LoVo (cell line): ENCODE measurements at places on chromosomes 7 and 10.
A peak's percentile ranks its signal among the peaks of the same experiment; 100 is the strongest.

DNA sequence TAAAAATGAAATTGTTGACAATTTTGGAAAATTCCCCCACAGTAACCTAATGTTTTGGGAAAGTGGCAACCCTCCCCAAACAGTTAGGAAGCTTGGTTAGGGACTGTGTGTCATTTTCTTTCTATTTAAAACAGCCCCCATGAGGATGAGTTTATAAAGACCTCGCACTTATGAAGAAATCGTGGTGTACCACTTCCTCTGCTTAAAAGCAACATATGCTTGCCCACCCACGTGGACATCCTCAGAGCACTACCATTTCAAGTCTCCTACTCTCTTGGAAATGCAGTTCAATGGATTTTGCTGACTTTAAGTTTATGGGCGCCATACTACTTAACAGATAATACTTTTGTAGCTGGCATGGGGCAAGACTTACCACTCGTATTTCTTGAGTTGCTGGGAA lies 223.8 kb downstream of the DYNC1I1 start:
- DNase-seq: no peak

GRCh38 chr7:131670406-131670805 lies 114.0 kb upstream of the PODXL start:
- DNase-seq: no peak

- DNase-seq: peak; percentile 62
These were observed 319.8 kb upstream of the PHYHIPL start for GRCh38 chr10:58856508-58857240.

DNA sequence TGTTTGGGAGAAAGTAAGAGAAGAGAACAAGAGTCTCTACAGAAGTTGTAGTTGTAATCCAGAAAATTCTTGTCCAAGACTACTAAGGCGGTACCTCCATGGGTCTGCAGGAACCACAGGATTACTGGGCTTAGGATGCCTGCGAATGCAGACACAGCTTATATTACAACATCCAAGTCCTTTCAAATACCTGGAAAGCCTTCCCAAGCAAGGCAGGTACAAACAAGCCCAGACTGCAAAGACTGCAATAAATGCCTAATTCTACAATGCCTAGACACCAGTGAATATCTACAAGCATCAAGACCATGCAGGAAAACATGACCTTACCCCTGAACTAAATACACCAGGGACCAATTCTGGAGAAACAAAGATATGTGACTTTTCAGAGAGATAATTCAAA lies 178.2 kb downstream of the ARL4A start:
- no peak for DNase-seq

DNA sequence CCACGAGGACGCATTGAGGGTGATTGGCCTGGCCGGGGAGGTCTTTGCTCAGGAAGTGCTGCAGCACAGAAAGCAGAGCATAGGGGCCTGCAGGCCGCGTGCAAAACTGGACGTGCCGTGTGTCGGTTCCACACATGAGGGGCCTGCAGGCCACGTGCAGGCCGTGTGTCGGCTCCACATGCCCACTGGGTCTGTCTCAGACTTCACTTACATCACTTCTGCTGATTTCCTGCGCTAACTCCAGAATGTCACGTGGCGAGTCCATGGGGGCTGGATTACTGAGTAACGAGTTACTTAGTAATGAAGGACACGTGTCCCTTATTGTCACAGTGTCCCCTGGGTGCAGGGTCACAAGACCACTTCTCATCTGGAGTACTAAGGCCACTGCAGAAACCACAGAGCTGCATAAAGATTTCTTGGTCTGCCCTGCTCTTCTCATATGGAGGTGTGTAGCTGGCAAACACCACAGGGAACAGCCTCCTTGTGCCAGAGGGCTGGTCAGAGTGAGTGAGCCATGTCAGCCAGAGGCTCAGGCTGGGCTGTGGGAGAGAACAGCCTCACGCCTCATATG lies 60.8 kb downstream of the GDI2 start:
- DNase-seq: no peak

DNA sequence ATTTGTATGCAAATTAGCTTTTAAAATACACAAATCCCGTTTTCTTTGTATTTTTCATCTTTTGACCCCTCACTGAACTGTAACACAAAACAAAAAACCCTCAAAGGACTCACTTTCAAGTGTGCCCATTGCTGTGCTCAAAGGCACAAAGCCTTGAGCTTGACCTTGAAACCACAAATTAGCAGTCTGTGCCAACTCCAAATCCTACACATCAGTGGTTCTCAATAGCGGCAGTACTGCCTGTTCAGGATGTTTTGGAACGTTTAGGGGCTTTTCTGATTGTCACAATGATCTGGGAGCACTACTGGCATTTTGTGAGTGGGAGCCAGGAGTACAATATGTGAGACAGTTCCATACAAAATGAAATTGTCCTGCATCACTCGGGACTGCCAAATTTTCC lies 55.5 kb downstream of the KDM7A start:
- no peak for DNase-seq

- DNase-seq: no peak
These were observed 59.4 kb downstream of the MTPN start for GRCh38 chr7:135917721-135918120.

DNA sequence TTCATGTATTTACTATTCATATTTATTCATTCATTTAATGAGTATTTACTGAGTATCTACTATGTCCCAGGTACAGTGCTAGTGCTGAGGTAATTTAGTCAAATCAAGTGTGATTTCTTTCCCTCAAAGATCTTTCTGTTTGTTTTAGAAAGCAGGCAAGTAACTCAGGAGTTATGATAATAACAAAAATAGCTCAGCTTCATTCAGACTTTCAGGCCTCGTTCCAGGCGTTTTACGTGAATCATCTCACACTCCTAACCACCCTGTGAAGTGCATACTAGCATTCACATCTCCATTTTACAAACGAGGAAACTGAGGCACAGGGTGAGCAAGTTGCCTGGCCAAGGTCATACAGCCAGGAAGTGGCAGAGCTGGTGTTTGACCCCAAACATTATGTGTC lies 468.7 kb upstream of the C7orf33 start:
- no peak for DNase-seq

GRCh38 chr7:158784270-158784669 lies 45.0 kb downstream of the ESYT2 start:
- no peak for DNase-seq

- DNase-seq: no peak
These were observed 144.0 kb upstream of the RET start for GRCh38 chr10:42932735-42933447.

DNA sequence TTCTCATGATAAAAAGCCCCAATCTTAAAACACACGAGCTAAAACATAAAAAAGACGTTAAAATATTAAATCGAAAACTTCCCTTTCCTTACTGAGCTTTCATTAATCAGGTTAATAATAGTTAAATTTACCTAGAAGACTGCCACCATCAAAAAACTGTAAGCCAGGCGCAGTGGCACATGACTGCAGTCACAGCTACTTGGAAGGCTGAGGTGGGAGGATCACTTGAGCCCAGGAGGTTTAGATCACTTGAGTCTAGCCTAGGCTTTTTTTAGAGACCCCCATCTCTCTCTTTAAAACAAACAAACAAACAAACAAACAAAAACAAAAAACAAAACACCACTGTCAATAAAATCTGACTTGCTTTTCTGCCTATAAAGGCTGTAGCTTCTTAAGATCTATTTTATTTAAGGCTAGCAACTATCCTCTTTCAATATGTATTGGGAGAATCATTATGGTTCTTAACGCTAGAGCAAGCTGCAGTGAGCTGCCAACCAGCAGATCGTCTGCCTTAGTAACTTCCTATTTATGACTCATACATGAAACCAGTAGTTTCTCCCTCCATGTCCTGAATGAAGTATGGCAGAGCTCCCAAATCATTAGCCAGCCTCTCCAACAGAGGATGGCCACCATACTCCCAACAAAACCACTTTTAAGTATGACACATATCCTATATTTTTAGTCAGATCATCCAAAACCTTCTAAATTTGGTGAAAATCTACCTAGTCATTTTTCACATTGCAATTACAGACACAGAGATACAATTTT lies 163.7 kb downstream of the SRPK2 start:
- DNase-seq: peak; percentile 62

GRCh38 chr10:103897241-103897774 lies 20.7 kb downstream of the STN1 start:
- no peak for DNase-seq

- no peak for DNase-seq
These were observed 246.2 kb downstream of the ETV1 start for GRCh38 chr7:13743226-13743625.

DNA sequence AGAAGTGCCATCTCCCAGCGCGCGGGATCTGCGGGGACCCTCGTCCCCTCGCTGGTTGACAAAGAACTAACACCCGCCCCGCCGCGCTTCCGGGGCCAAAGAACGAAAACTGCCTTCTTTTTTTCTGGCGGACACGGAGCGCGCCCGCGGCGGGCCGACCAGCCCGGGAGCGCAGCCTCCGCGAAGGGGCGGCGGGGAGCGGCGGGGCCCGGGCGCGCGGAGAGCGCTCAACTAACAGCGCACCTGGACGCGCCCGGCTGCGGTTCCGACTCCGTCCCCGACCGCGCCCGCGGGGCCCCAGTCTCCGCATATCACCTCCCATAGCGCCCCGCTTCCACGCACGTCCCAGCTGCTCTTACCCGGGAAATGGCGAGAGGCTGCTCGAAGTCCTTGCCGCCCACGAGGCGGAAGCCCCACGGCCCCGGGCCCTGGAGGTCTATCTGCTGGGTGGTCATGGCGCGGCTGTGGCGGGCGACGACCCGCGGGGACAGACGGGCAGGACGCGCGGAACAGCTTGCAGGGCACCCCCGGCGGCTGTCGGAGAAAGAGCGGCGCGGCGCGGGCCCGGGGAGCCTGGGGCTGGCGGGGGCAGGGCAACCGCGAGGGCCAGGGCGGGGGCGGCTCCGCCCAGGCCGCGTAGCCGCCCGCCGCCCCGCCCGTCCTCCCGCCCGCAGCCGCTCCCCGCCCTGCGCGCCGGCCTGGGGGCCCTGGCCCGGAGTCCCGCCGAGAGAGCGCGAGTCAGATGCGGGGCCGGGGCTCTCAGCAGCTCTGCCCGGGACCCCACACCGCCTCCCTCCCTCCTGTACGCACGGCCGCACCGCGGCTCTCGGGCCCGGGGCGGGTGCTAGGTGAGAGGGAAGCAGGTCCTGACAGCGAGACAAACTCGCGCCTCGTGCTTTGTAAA lies at the start of gene PDLIM1:
PDLIM1 (minus strand) TSS at position 543 of the 904 bp plus-strand sequence; CDS start at position 455, 88 bp downstream.
- DNase-seq: peak; percentile 82

DNA sequence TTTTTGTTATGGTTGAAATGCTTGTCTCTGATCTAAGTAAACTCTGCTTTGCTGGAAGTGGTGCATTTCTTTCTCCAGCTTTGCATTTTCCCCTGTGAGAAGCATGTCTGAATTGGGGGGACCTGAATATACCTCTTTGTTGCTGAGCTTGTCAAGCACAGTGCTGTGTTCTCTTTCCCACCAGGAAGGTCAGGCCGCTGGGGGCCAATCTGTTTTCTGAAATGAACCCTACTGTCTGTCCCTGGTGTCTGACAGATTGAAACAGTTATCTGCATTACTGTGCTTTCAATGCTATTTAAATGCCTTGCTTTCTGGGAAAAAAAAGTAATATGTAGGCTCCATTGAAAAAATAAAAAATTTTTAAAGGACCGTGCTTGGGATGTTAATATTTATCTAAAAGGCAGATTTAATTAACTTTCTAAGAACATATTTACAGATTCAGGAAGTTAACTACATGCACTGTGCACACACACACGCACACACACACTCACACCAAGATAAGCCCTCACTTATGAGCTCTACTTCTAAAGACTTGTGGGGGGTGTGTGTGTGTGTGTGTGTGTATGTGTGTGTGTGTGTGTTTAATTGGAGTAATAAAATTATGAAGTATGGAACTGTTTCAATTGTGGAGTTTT lies 127.0 kb upstream of the FZD1 start:
- no peak for DNase-seq

DNA sequence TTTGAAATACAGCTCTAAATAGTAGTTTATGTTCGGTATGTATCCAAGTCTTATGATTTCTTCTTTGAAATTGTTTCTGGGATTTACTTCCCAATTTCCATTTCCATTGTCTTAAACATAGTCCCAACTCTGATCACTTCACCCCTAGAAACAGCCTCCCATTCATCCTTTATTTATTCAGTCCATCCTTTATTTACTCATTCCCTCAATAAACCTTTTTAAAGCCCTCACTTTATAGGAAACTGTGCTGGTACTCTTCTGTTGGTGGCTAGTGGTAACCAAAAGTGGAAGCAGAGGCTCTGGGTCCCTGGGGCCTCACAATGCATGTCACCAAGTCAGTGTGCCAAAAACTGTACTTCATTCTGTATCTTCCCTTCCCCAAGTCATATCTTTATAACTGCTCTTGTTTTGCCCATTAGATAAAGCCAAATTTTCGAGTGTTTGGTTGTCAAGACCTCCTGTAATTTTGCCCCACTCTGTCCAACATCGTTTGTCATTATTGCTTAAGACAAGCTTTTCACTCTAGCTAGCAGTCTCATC lies 3.9 kb upstream of the EPC1 start:
- DNase-seq: peak; percentile 33

- peak; percentile 74 for DNase-seq
These were observed 72.6 kb downstream of the AP3M1 start for GRCh38 chr10:74078037-74078436.

DNA sequence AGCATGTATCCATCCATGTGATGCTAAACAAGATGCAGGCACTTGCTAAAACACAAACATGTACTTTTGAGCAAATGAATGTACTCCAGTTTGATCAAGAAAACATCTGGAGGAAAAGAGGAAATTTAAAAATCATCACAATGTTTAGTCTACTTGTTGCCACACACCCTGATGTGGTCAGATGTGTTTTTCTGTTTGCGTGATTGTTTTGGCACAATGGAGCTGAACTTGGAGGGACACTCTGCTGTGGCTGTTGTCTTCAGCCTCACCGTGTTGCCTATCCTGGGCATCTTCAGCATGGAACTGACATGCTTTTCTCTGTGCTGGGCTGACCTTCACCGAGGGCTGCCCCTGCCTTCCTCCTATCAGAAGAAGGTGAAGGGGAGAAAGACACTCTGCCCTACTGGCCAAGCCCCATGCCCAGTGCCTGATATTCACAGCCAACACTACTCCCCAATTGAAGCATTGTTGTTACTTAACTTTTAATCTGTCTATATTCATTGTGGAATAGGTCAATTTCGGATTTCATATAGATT lies 268.3 kb upstream of the IGFBP3 start:
- DNase-seq: no peak

DNA sequence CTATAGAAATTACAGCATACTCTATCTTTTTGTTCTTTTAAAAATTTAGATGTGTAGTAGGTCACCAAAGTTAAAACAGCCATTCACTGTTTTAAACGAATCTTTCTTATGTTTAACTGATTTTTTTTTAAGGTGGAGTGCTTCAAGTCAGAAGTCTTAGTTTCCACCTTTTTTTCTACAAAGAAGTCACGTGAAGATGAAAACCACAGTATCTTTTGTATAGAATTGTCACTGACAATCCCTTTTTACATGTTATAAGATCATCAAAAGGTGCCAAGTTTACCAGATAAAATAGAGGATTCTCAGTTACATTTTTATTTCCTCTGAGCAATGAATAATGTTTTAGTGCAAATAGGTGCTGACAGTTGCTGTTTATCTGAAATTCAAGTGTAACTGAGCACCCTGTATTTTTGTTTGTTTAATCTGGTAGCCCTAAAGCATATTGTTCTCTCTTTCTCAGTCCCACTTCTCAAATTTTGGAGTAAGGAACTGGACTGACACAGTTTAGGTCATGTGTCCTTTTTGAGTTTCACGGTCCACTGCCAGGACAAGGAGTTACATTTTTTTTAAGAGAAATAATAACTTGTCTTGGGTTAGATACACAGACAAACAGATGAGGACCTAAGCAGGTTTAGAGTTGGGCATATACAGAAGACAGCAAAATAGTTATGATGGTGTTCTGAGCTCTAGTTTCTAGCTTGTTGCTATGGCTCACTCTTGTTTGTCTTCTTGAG lies 233.2 kb upstream of the MBL2 start:
- DNase-seq: no peak
